Suprapubic skin (tissue), 4 donors: ENCODE measurements at places on chromosomes 12 and 14. TPM values are rescaled to one million over a fixed set of nuclear protein-coding genes. Genes with fewer than 3 reads are reported as not detected.

DNA sequence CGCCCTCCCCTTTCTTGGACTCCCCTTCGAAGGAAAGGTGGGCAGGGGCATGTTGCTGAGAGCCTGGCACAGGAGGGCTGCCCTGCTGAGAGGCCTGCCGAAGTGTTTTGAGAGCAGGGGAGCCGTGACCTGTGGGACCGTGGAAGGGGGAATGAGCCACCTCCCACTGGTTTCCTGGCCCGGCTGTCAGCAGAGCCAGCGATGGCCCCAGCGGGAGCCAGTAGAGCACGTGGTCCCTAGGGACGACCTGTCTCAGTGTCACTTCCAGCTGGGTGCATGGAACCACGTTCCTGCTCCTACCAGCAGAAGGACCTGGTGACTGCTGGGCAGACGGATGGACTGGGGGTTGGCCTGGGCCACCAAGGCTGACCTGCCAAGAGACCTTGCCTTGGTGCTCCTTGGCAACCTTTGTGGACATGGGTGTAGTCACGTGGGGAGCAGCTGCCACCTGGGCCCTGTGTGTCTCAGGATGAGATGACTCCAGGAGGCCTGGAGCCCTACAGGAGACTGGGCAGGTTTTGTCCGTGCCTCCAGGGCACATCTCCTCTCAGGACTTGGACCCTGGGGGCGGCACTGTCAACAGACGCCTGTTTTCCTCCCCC is 34.6 kb downstream of the BEGAIN start:
- H3K36me3 ChIP-seq, result no peaks in the 10 kb centered on the region
- H3K27me3 ChIP-seq, result peaks cover 5% of the 10 kb centered on the region
- peaks cover 26% of the 10 kb centered on the region for H3K4me1 ChIP-seq
- no peak overlapping the region for H3K27ac ChIP-seq

- no peak overlapping the region for H3K27ac ChIP-seq
- H3K36me3 ChIP-seq, result no peaks in the 10 kb centered on the region
- H3K27me3 ChIP-seq, result no peaks in the 10 kb centered on the region
- H3K4me1 ChIP-seq, result peaks cover 8% of the 10 kb centered on the region
- DNase-seq, result no peak
Measured at GRCh38 chr12:94592080-94592479, 58.3 kb downstream of the TMCC3 start.

GRCh38 chr12:128852026-128852698 is 1.1 kb upstream of the GLT1D1 start:
- no peaks in the 10 kb centered on the region for H3K36me3 ChIP-seq
- DNase-seq, result no peak
- peaks cover 9% of the 10 kb centered on the region for H3K4me1 ChIP-seq

DNA sequence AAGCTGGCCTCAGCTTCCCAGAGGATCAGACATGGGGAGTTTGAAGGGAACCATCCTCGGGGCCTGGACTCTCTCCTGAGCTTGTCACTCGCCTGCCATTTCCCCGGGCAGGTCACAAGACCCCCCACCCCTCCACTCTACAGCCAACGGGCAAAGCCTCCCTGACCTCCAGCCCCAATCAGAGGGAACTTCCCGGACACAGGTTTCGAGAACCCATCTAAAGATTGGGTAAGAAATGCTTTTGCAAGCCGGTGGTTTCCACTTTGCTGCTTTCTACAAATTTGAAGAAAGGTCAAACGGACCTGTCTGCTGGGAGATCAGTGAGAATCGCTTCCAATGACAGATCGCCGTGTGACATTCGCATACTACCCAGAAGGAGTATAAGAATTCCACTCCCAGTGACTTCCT is 89.6 kb downstream of the SCARB1 start:
- no peaks in the 10 kb centered on the region for H3K27me3 ChIP-seq
- H3K4me1 ChIP-seq, result peaks cover 25% of the 10 kb centered on the region
- H3K27ac ChIP-seq, result peak overlapping the region; percentile 29
- no peak for DNase-seq
- H3K4me3 ChIP-seq, result peak overlapping the region; percentile 23

DNA sequence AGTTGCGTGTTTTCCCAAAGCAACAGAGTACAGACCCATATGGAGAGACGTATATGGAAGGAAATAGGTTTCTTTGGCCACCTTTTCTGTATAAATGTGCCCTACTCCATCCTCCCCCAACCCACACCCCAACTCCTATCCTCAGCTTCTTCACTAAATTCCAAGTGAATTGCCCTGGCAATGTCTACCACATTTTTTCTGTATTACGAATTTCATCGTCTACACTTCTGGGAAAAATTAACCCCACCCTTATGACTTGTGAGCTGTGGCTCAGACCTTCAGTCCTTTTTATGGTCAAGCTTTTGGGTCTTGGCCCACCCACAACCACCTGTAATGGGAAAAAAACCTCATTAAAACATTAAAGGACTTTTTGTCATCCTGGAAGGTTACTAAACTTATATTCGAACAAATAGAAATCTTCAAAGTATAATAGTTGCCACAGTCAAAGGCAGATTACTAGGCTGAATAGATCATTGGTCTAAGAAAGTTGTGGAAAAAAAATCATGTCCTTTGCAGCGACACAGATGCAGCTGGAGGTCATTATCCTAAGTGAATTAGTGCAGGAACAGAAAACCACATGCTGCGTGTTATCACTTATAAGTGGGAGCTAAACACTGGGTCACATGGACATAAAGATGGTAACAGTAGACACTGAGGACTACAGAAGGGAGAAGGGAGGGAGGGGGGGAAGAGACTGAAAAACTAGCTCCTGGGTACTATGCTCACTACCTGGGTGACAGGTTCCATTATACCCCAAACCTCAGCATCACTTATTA is 15.7 kb upstream of the NFKBIA start:
- no peak for DNase-seq
- H3K27me3 ChIP-seq, result no peaks in the 10 kb centered on the region
- H3K4me3 ChIP-seq, result no peak overlapping the region
- H3K36me3 ChIP-seq, result no peaks in the 10 kb centered on the region
- H3K27ac ChIP-seq, result no peak overlapping the region

DNA sequence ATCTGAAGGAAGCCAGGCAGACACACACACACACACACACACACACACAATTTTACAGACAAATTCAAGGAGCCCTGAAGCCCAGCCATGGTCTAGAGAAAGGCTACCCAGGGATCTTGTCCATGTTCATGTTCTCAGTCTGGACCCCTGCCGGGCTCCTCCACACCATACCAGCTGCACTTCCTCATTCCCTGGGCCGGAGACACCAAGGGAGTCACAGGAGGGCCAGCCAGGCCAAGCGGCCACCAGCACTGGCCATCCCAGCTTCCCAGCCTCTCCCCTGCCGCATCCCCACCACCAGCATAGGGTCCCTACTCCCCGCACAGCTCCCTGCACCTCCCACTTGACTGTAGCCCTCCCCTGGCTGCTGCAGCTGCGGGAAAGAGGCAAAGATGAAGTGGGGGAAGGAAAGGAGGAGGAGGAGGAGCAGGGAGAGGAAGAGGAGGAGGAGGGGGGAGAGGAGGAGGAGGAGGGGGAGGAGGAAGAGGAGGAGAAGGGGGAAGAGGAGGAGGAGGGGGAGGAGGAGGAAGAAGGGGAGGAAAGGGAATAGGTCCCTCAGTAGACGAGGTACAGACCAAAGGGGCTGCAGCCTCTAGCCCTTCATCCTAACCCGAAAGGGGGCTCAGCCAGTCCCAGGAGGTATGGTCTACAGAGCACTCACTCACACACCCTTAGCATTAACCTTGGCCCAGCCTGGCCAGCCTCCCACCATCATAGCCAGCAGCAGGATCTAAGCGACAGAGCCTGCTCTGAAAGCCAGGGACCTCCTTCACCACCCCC is 293.2 kb downstream of the DPF3 start:
- H3K27me3 ChIP-seq, result no peaks in the 10 kb centered on the region
- no peak overlapping the region for H3K4me3 ChIP-seq
- no peaks in the 10 kb centered on the region for H3K36me3 ChIP-seq

DNA sequence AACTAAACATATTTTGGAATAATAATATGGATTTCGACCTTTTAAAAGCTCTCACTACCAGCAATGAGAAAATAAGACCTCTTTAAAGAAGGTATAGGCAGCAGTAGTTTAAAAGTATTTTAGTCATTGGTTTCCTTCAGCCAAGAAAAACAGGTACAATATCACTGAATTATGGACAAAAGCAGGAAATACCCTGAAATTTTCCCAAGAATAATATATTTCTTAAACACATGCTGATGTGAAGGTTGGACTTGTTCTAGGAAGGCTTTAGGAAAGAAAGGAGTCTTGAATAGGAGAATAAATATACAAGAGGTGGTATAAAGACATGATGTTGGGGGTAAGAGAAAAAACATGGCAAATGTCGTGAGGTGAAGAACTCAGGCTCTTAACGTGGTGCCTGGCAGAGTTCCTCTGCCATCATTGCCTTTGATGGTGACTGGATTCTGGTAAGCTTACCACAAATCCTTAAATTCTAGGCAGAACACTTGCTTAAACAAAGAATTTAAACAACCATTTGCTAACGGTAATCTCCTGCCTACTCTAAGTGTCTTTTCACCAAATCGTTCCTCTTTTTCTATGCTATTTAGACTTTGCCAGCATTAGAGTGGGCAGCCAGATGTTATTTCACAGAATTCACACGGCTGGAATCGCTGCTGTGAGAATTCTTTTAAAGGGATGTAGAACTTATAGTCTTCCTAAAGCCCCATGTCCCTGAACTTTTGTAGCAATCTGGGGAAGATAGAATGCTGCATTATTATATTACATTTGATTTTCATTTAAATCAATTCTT is 11.9 kb upstream of the NUDT4 start:
- no peaks in the 10 kb centered on the region for H3K36me3 ChIP-seq
- no peak overlapping the region for H3K4me3 ChIP-seq
- DNase-seq, result no peak
- no peak overlapping the region for H3K27ac ChIP-seq
- H3K4me1 ChIP-seq, result no peaks in the 10 kb centered on the region

HHIPL1 gene
- total RNA-seq, result 0.21 TPM

MFAP5 gene
- 21.2 TPM for total RNA-seq

REM2 gene
- 0.96 TPM for total RNA-seq

SUOX gene
- total RNA-seq, result 25.5 TPM

ISM2 gene
- not detected for total RNA-seq
